ENCODE measurements at places on chromosomes 1 and 21. TPM values are rescaled to one million over a fixed set of nuclear protein-coding genes. Genes with fewer than 3 reads are reported as not detected.

PLPPR5 gene
- total RNA-seq, result not detected

FCAMR gene
- not detected for total RNA-seq

NR1I3 gene
- total RNA-seq, result not detected

NBPF26 gene
- total RNA-seq, result 73.5 TPM

DNA sequence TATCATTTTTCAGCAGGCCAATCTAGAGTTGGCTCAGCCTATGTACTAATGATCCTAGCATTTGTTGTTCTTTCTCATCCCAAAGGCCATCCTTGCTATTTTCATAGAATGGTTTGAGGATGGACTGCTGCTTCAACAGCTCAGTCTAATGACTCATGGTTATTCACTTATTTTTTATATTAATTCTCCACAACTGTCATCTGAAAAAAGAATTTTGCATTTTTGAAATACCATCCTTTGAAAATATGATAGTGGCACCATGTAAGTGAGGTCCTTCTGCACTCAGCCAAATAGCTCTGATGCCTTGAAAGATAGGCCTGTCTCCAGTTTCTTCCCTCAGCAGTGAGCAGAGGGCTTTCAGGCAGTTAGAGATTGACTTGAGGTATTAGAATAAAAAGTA lies 377.5 kb downstream of the LMO4 start:
- DNase-seq, result no peak
- H3K27me3 ChIP-seq, result no peaks in the 10 kb centered on the region
- H3K27ac ChIP-seq, result no peak overlapping the region
- H3K4me1 ChIP-seq, result no peaks in the 10 kb centered on the region
- H3K4me3 ChIP-seq, result no peak overlapping the region

DNA sequence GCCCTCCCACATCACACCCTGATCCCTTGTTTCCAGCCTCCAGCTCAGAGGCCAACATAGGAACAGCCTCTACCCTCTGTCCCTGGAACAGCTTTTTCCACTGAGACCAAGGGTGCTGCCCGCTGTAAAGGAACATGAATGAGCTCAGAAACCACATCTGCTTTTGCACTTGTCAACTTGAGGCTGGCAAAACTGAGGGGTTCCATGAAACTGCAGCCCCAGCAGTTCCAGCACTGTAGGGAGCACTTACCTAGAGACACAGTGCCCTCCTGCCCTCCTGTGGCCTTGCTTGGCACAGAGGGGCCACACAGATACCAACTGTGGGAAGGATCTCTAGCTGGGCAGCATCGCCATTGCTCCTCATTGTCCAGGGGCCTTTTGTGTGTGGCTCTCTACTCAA lies 51.7 kb downstream of the ITPKB start:
- peak overlapping the region; percentile 86 for H3K27ac ChIP-seq
- no peak overlapping the region for H3K4me3 ChIP-seq
- H3K36me3 ChIP-seq, result peaks cover 32% of the 10 kb centered on the region
- no peaks in the 10 kb centered on the region for H3K27me3 ChIP-seq
- DNase-seq, result peak; percentile 22
- peaks cover 80% of the 10 kb centered on the region for H3K4me1 ChIP-seq

DNA sequence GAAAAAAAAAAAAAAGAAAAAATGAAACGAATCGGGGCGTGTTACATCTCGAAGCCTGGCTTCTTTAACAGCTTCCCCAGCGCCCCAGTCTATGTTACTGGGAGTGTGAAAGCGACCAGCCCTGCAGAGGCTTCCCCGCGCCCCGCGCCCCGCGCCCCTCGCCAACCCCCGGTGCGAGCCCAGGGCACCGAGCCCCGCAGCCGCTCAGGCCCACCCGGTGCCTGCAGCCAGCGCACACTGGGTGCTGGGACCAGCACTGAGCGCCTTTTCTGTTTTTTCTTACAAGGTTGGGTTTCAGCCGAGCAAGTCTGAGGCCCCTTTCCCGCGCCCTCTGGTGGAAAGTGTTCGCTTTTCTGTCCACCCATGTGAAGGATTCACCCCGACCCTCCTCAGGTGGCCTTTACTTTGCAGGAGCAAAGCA lies 42.1 kb upstream of the ZNF496 start:
- DNase-seq, result peak; percentile 50
- H3K27me3 ChIP-seq, result no peaks in the 10 kb centered on the region
- peak overlapping the region; percentile 46 for H3K4me3 ChIP-seq
- no peak overlapping the region for H3K27ac ChIP-seq

DNA sequence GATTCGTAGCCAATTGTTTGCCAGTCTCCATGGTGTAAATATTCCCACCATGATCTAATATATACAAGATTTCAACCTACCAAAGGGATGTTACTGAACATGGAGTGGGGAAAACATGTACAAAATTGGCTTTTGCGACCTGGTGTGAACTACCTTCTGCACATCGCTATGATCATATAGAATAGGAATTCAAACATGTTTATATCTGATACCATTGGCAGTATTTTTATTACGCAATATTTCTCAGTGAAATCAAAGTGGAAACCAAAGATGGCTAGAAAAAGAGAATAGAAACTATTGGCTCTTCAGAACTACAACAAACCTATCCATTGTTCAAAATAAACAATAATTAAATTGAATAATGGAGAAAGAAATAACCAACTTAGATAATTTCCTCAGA lies 285.1 kb downstream of the TPR start:
- no peaks in the 10 kb centered on the region for H3K27me3 ChIP-seq
- no peak overlapping the region for H3K27ac ChIP-seq
- H3K4me1 ChIP-seq, result no peaks in the 10 kb centered on the region
- DNase-seq, result no peak
- H3K36me3 ChIP-seq, result no peaks in the 10 kb centered on the region

DNA sequence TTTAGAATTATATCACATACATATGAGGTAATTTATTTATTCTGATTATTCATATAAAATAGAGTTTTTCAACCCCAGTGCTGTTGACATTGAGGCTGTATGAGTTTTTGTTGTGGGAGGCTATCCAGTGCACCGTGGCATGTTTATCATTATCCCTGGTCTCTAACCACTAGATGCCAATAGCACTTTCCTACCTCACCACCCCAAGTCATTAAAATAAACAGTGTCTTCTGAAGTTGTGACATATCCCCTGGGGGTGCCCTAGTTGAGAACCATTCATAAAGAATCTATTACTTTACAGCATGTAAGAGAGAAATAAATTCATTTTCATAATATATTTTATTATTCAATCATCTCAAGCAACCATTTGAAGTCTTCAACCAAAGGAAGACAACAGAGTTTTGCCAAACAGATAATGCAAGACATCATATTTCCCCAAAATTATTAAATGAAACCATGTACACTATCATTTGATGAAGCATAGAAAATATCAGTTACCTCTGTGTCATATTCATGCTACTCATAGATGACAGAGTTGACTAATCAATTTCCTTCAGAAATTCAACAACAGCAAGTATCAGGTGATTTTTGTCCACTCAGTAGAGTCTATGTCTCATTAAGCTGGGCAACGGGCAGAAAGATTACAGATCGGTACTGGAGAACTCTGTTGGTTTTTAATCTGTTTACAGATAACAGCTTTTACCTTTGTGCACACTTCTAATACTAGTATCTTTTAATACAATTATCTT lies 39.5 kb upstream of the RGS1 start:
- no peak overlapping the region for H3K4me3 ChIP-seq
- H3K4me1 ChIP-seq, result peaks cover 10% of the 10 kb centered on the region
- H3K27me3 ChIP-seq, result no peaks in the 10 kb centered on the region
- no peak for DNase-seq

- H3K36me3 ChIP-seq, result no peaks in the 10 kb centered on the region
- H3K27me3 ChIP-seq, result no peaks in the 10 kb centered on the region
- no peak overlapping the region for H3K4me3 ChIP-seq
These were observed 34.8 kb downstream of the CRYAA start for GRCh38 chr21:43203591-43203990.

Measured in naive thymus-derived CD4-positive, alpha-beta T cell (primary cell).